Glutamatergic neuron (in vitro differentiated cells): ENCODE measurements at places on chromosomes 4 and X.

GRCh38 chrX:129522184-129523078, 859 bp downstream of the SMARCA1 start:
- H3K4me3 ChIP-seq, result peak overlapping the region; percentile 86
- H3K36me3 ChIP-seq, result no peaks in the 10 kb centered on the region
- H3K27me3 ChIP-seq, result peaks cover 4% of the 10 kb centered on the region
- DNase-seq, result peak; percentile 72

DNA sequence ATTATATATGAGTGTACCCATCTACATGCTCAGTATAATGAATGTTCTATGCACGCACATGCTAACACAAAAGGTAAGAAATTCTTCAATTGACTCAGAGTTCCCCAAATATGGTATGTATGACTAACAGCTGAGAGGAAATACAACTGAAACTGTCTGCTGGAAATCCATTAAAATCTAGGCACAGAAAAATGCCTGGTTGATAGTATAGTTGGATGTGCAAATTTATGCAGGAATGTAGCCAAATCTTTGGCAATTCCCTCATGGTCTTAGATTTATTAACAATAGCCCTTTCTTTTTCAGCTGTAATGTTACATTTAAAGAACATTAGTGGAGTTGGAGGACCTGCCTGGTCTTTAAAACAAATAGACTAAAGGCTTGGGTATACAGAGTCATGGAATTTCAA, 5.5 kb downstream of the CAMK2D start:
- H3K4me3 ChIP-seq, result no peak overlapping the region
- peaks cover 7% of the 10 kb centered on the region for H3K4me1 ChIP-seq
- H3K27me3 ChIP-seq, result peaks cover 6% of the 10 kb centered on the region
- H3K36me3 ChIP-seq, result no peaks in the 10 kb centered on the region
- no peak overlapping the region for H3K27ac ChIP-seq

DNA sequence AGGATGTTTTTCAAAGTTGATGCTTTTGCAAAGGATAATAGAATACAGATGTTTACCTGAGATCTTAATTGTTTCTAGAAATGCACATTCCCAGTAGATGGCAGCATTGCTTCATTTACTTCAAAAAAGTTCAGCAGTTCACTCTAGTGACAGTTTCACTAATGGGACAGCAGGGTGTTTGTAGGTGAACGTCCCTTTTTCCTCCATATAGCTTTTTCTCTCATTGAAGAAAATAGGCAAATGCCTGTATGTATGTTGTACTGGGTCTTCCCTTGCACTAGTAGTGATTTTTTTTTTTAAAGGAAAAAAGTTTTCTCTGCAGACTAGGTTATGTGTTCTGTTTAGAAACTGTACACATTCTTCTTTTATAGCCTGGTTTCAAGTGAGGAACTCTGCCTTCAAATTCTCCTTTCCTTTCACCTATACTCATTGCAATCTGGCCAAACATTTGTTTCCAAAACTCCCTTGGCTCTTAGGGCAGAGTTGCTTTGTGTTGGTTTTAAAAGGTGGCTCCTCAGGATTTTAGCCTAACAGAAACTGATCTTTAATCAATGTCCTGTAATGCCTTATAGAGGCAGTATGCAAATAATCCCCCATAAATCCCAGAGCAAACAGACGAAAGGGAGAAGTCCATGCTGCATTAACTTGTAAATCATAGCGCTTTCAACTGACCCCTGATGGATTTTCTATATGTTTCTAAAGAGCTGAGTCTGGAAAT, 86.3 kb downstream of the EGF start:
- H3K4me1 ChIP-seq, result no peaks in the 10 kb centered on the region
- no peak overlapping the region for H3K4me3 ChIP-seq
- no peak overlapping the region for H3K27ac ChIP-seq
- H3K27me3 ChIP-seq, result peaks cover 2% of the 10 kb centered on the region
- H3K36me3 ChIP-seq, result no peaks in the 10 kb centered on the region

- peaks cover 13% of the 10 kb centered on the region for H3K4me1 ChIP-seq
- DNase-seq, result no peak
- peak overlapping the region; percentile 40 for H3K27ac ChIP-seq
Observed at GRCh38 chrX:9911487-9911886, 55.7 kb upstream of the CLDN34 start.

- H3K27ac ChIP-seq, result no peak overlapping the region
- no peak overlapping the region for H3K4me3 ChIP-seq
- DNase-seq, result no peak
- peaks cover 6% of the 10 kb centered on the region for H3K27me3 ChIP-seq
Observed at GRCh38 chr4:1338752-1339414, 8.1 kb upstream of the UVSSA start.

DNA sequence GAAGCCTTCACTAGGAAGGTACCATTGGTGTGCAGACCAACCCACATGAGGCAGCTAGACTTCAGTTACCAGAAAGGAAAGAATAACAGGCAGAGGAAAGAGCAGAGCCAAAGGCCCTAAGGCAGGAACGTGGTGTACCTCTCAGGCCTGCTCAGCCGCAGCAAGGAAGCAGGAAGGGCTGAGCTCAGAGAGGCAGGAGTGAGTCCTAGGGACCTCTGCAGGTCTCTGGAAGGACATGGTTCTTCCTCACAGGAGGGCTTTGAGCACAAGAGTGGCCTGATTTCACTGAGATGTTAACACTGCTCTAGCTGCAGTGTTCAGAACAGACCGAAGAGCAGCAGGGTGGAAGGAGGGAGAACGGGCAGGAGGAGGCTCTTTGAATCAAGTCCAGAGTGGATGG, 124.6 kb downstream of the DCHS2 start:
- DNase-seq, result no peak
- peaks cover 4% of the 10 kb centered on the region for H3K4me1 ChIP-seq
- peaks cover 3% of the 10 kb centered on the region for H3K36me3 ChIP-seq
- H3K27ac ChIP-seq, result no peak overlapping the region

GRCh38 chr4:53489279-53489889, 101.9 kb downstream of the LNX1 start:
- no peak overlapping the region for H3K4me3 ChIP-seq
- no peak overlapping the region for H3K27ac ChIP-seq
- no peak for DNase-seq
- H3K4me1 ChIP-seq, result no peaks in the 10 kb centered on the region
- H3K27me3 ChIP-seq, result no peaks in the 10 kb centered on the region

DNA sequence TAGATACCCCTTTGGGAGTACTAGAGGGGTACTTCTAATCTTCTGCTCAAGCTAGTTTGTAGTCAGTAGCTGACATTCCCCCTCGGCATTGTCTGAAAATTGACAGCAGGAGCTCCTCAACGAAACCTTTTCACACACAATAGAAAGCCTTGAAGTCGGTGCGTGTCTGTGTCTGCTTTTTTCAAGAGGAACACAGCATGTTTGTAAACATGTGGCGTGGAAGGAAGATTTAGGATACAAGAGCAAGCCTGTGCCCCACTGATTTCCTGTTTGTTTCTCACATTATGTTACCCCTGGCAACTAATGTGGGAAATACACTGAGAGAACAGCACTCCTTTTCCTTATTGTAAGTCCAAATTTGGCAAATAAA, 252.6 kb downstream of the ANKRD50 start:
- H3K36me3 ChIP-seq, result peaks cover 3% of the 10 kb centered on the region
- peaks cover 2% of the 10 kb centered on the region for H3K27me3 ChIP-seq
- DNase-seq, result no peak
- H3K4me1 ChIP-seq, result no peaks in the 10 kb centered on the region
- H3K4me3 ChIP-seq, result no peak overlapping the region
- H3K27ac ChIP-seq, result no peak overlapping the region

DNA sequence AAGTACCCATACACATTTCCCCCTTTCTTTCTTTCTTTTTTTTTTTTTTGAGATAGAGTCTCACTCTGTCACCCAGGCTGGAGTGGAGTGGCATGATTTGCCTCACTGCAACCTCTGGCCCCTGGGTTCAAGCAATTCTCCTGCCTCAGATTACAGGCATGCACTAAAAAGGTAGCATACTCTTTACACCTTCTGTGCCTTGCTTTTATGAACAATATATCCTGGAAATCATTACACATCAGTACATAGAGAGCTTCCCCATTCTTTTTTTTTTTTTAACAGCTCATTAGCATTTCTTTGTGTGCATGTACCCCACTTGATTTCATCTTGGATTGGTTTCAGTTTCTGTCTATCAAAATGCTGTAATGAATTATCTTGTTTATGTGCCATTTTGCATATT, 18.6 kb upstream of the HSD17B10 start:
- H3K4me3 ChIP-seq, result no peak overlapping the region
- no peaks in the 10 kb centered on the region for H3K27me3 ChIP-seq
- H3K4me1 ChIP-seq, result no peaks in the 10 kb centered on the region
- H3K36me3 ChIP-seq, result no peaks in the 10 kb centered on the region
- no peak overlapping the region for H3K27ac ChIP-seq

GRCh38 chr4:99734583-99735322, 77.1 kb upstream of the C4orf54 start:
- no peak for DNase-seq
- H3K27ac ChIP-seq, result no peak overlapping the region
- no peaks in the 10 kb centered on the region for H3K4me1 ChIP-seq
- no peaks in the 10 kb centered on the region for H3K27me3 ChIP-seq
- H3K36me3 ChIP-seq, result peaks cover 10% of the 10 kb centered on the region
- no peak overlapping the region for H3K4me3 ChIP-seq

DNA sequence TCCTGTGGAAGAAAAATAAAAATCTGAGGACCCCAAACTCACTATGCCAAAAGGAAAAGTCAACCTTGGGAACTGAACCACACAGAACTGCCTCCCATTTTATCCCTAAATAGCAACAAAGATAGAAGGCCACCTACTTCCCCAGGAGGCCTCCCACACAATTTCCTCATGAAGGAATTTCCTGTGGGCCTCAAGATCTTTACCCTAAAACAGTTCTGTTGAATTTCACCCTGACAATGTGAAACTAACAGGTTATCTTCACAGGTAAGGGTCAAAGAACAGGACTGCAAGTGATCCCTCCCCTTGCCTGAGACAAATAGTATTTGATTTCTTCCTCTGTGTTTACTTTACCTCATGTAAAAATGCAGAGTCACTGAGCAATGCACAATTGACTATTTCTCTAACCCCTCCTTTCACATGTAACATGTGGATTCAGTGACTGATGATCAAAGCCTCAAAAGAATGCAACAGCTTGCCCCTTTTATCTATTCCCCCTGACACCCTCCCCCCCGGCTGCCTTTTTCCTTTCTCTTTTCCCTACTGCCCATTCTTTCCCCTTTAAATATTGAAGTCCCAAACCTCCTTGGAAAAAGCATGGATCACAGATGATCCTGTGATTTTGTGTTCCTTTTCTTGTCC, 33.3 kb downstream of the MEPE start:
- no peaks in the 10 kb centered on the region for H3K4me1 ChIP-seq
- H3K4me3 ChIP-seq, result no peak overlapping the region
- DNase-seq, result no peak

GRCh38 chr4:77852892-77853495, 9.6 kb upstream of the MRPL1 start:
- no peaks in the 10 kb centered on the region for H3K4me1 ChIP-seq
- H3K36me3 ChIP-seq, result no peaks in the 10 kb centered on the region
- H3K27ac ChIP-seq, result no peak overlapping the region
- no peak for DNase-seq

DNA sequence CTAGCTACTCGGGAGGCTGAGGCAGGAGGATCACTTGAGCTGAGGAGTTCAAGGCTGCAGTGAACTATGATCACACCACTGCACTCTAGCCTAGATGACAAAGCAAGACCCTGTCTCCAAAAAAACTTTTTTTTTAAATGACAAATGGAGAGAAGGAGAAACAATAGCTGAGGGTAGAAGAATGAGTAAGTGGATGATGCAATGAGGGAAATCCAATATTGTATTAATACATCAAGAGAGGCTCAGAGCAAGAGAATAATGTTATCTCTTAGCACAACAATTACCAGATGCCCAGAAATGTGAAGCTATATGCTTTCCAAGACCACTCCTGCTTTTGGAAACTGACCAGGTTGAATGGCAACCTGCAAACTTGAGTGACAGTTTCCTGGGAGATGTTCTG, 19.9 kb upstream of the GPR173 start:
- H3K4me3 ChIP-seq, result no peak overlapping the region
- no peak overlapping the region for H3K27ac ChIP-seq
- H3K27me3 ChIP-seq, result no peaks in the 10 kb centered on the region
- H3K36me3 ChIP-seq, result no peaks in the 10 kb centered on the region
- no peaks in the 10 kb centered on the region for H3K4me1 ChIP-seq

- no peaks in the 10 kb centered on the region for H3K4me1 ChIP-seq
- DNase-seq, result no peak
- no peaks in the 10 kb centered on the region for H3K27me3 ChIP-seq
- H3K27ac ChIP-seq, result no peak overlapping the region
- no peaks in the 10 kb centered on the region for H3K36me3 ChIP-seq
Observed at GRCh38 chrX:69238114-69238886, 73.0 kb upstream of the PJA1 start.

GRCh38 chr4:42555828-42556227, 101.1 kb downstream of the ATP8A1 start:
- H3K27me3 ChIP-seq, result peaks cover 1% of the 10 kb centered on the region
- no peak overlapping the region for H3K27ac ChIP-seq
- no peak overlapping the region for H3K4me3 ChIP-seq
- peaks cover 6% of the 10 kb centered on the region for H3K36me3 ChIP-seq

DNA sequence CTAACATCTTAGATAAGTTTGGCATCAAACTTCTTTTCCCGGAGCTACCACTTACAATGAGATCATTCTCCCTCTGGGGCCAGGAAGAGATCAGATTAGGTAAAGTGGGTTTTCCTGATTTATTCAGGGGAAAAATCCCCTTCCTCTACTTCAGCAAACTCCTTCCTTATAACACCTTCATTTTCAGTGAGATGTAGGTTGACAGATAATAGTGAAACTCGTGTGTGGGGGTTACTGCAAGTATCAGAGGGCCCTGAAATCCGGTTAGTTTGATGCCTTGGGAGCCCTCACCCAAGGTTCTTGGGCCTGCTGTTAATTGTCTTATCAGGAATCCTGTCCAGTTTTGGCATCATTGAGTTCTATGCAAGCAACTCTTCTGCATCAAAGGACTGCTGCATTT, 10.8 kb downstream of the FTHL17 start:
- H3K27ac ChIP-seq, result no peak overlapping the region
- no peaks in the 10 kb centered on the region for H3K27me3 ChIP-seq
- no peaks in the 10 kb centered on the region for H3K4me1 ChIP-seq
- no peak overlapping the region for H3K4me3 ChIP-seq

GRCh38 chr4:122674371-122674770, 53.5 kb upstream of the IL21 start:
- no peaks in the 10 kb centered on the region for H3K36me3 ChIP-seq
- no peak for DNase-seq
- no peak overlapping the region for H3K4me3 ChIP-seq

GRCh38 chr4:7309636-7310390, 117.5 kb downstream of the SORCS2 start:
- no peaks in the 10 kb centered on the region for H3K36me3 ChIP-seq
- no peak overlapping the region for H3K27ac ChIP-seq
- peaks cover 4% of the 10 kb centered on the region for H3K27me3 ChIP-seq
- DNase-seq, result no peak
